Endothelial cell of umbilical vein (primary cell): ENCODE measurements at places on chromosomes 11 and 22. TPM values are rescaled to one million over a fixed set of nuclear protein-coding genes. Genes with fewer than 3 reads are reported as not detected.

- H3K36me3 ChIP-seq, result no peaks in the 10 kb centered on the region
- no peak for DNase-seq
- H3K27me3 ChIP-seq, result no peaks in the 10 kb centered on the region
- no peaks in the 10 kb centered on the region for H3K4me1 ChIP-seq
Observed at GRCh38 chr11:106585061-106585460, 433.2 kb downstream of the GUCY1A2 start.

DNA sequence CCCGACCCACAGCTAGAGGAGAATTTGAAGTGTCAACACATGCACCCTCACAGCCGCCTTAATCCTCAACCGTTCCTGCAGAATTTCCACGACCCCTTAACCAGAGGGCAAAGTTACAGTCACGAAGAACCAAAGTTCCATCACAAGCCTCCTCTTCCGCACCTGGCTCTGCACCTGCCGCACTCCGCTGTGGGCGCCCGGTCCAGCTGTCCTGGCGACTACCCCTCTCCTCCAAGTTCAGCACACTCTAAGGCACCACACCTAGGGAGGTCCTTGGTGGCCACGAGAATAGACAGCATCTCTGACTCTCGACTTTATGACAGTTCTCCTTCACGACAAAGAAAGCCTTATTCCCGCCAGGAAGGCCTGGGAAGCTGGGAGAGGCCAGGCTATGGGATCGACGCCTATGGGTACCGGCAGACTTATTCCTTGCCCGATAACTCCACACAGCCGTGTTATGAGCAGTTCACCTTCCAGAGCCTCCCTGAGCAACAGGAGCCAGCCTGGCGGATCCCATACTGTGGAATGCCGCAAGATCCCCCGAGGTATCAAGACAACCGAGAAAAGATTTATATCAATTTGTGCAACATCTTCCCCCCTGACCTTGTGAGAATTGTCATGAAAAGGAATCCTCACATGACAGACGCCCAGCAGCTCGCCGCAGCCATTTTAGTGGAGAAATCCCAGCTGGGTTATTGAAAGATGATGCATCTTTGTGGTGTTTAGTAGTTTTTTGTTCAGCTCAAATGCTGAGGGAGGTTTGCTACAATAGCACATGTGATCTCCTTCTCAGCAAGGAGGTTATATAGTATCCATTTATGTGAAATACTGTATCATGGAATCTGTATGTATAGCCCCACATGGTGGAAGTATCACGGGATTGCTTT, 72.1 kb downstream of the ZC3H12C start:
- H3K4me1 ChIP-seq, result no peaks in the 10 kb centered on the region
- no peak overlapping the region for H3K27ac ChIP-seq
- DNase-seq, result no peak
- no peaks in the 10 kb centered on the region for H3K27me3 ChIP-seq

C1QTNF4 gene
- total RNA-seq, result 1.7 and 1.8 TPM in 2 replicates

AMPD3 gene
- 1.7 and 2.5 TPM in 2 replicates for total RNA-seq

AQP11 gene
- 0.22 and 0.35 TPM in 2 replicates for total RNA-seq

GRCh38 chr11:70486731-70487130, 88.4 kb downstream of the CTTN start:
- H3K27ac ChIP-seq, result no peak overlapping the region
- H3K4me3 ChIP-seq, result no peak overlapping the region
- no peaks in the 10 kb centered on the region for H3K36me3 ChIP-seq

TXN2 gene
- 74.3 and 75.9 TPM in 2 replicates for total RNA-seq
